ENCODE measurements at places on chromosomes 6 and 20.

DNA sequence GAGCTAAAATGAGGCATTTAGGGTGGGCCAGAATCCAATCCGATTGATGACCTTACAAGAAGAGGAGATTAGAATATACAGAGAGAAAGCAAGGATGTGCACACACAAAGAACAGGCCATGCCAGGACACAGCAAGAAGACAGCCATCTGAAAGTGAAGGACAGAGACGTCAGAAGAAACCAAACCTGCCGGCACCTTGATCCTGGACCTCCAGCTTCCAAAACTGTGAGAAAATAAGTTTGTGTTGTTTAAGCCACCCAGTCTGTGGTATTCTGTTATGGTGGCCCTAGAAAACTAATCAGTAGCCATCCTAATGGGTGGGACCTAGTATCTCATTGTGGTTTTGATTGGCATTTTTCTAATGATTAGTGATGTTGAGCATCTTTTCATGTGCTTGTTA lies 39.7 kb upstream of the ME1 start:
- no peak for DNase-seq

DNA sequence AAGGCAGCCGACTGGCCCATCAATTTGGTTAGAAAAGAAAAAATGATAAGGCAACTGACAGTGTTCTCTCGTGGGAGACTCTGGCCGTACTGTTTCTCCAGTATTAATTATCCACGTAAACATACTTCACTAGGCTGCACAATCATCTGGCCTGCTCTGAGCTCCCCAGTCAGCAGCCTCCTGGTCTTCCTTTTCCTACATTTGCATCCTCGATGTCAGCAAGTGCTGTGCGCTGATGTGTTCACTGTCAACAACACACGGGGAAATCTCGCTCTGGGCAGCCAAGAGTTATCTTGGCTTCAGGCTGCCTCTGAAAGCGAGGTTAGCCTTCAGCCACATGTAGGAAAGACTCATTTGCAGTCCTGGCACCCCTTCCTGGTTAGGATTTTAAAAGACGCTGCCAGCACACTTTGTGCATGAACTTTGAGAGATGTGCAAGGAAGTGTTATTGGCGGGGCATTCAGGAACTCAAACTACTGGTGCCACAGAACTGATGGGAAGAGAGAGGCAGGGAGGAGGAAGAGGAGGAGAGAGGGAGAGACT lies 460.5 kb upstream of the ARID1B start:
- no peak for DNase-seq

- no peak for DNase-seq
These were observed 29.1 kb upstream of the SCML4 start for GRCh38 chr6:107853230-107853629.

GRCh38 chr20:61497029-61497627 lies 245.1 kb downstream of the CDH4 start:
- DNase-seq = no peak

GRCh38 chr20:258963-259362 lies 1.4 kb downstream of the DEFB132 start:
- no peak for DNase-seq

GRCh38 chr20:50284811-50285375 lies 94.3 kb downstream of the CEBPB start:
- DNase-seq = no peak

GRCh38 chr20:9179867-9180266 lies 111.0 kb downstream of the PLCB4 start:
- DNase-seq = no peak

GRCh38 chr20:39961637-39962244 lies 727.3 kb downstream of the MAFB start:
- DNase-seq = no peak

DNA sequence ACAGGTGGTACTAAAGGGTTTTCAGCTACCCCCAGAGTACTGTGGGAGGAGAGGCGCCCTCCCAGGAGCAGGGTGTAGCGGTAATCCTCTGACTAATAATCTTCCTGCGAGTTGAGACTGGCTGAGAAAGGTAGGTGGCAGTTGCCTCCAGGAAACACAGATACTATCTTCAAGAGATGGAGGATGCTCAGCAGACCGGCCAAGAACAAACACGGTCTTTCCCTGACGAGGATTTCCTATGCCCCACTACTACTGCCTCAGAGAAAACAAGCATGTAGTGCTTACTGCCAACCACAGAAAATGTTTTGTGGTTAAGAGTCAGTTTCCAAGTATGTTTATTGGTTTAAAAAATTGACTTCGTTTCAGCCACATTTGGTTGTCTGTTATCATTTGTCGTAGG lies 26.8 kb downstream of the C6orf89 start:
- DNase-seq = no peak

DNA sequence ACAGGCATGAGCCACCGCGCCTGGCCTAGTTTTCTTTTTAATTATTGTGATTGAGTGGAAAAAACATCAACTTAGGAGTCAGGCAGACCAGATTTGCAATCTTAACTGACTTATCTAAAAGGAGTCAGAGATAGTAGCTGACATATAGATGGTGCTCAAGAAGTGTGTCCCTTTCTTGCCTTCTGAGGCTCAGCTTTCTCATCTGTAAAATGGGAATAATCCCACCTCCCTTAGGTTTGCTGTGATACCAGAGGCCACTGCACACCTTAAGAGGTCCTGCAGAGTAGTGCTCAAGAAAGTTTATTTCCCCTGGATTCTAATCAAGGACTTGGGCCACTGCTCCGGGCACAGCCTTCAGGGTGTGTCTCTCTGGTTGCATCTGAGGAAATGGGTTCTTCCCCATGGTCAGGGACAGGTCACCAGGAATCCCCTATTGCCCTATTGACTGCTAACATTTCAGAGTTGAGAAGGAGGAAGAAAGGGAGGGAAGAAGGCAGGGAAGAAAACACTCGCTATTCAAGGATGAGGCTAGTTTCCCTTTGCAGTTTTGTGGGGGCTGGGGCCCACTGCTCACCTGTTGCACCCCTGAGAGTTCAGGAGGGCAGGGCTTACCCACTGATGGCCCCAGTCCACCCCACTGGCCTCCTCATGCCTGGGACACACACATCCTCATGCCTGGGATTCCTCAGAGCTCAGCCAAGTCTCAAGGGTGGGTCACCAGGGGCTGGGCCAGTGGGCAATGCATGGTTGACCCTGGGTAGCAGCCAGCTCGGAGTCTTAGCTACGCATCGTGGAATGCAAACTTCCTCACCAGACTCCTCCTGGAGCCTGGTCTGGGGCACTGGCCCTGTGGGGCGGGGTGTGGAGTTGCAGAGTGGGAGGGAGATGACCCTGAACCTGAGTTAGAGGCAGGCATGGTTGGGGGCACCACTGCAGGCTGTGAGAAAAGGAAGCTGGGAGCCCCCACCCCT lies 21.2 kb downstream of the C6orf132 start:
- DNase-seq = no peak

GRCh38 chr20:48897305-48898010 lies 24.1 kb upstream of the ARFGEF2 start:
- no peak for DNase-seq

- no peak for DNase-seq
These were observed 45.3 kb upstream of the RAB32 start for GRCh38 chr6:146498309-146498708.

GRCh38 chr6:122408702-122409458 lies 9.4 kb downstream of the HSF2 start:
- DNase-seq = no peak

DNA sequence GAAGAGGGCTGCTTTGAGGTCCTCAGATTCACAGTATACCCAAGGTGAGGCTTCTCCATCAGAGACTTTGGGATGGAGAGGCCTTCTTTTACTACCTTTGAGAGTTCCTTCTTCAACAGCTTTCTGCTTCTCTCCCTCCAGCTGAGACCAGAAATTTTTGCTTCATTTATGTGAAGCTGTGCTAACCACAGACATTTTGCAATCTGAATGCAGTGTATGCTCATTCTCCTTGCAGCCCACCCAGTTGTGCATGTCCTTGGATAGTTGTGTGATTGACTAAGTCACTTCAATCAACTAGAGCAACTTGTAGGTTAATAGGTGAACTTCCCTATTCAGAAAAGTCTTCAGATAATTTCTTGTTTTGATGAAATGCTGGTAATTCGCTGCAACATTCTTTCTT lies 20.1 kb downstream of the DCBLD1 start:
- DNase-seq = no peak

GRCh38 chr20:3068075-3068474 lies 3.3 kb upstream of the OXT start:
- no peak for DNase-seq

- no peak for DNase-seq
These were observed 54.9 kb upstream of the FRMD1 start for GRCh38 chr6:168133687-168134559.

DNA sequence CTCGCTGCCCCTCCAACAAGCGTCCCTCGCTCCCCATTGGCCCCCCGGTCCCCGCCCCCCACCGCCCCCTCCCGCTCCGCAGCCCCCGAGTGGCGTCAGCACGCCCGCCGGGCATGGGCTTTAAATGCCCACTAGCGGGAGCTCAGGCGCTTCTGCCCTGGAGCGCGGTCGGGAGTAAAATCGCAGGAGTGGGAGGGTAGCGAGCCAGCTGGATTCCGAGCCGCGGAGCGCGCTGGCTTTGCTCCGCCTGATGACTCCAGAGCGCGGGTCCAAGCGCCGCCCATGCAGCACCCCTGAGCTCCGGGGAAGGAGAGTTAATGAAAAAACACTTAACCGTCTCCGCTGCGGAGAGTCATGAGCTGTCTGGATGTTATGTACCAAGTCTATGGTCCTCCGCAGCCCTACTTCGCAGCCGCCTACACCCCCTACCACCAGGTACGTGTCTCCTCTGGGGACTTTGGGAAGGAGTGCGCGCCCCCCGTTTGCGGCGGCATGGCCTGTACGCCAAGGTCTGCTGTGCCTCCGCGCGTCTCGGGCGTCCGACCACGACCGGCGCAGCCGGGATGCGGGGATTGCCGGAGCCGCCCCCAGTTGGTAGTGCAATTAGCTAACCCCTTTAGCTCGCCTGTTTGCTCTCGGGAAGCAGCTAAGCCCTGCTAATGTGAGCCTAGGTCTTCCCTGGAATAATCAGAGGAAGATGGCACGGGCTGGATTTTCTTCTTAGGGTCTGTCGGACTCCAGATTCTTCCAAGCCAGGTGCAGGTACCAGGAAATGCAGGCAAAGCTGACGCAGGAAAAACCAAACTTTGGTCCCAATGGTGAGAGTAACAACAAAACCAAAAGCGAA lies at the start of gene VGLL2:
TSS of gene VGLL2 (plus strand) at position 149 of the 847 bp plus-strand sequence. CDS start at position 355, 206 bp downstream.
- no peak for DNase-seq

GRCh38 chr6:143015300-143015706 lies 45.4 kb upstream of the AIG1 start:
- DNase-seq = no peak

- no peak for DNase-seq
These were observed 71.9 kb downstream of the TBC1D7 start for GRCh38 chr6:13256266-13257001.

- DNase-seq = no peak
These were observed 5.7 kb downstream of the HELZ2 start for GRCh38 chr20:63568170-63568981.

- no peak for DNase-seq
These were observed 26.1 kb upstream of the JAG1 start for GRCh38 chr20:10699941-10700340.

GRCh38 chr6:94645191-94645590 lies 932.1 kb upstream of the MANEA start:
- no peak for DNase-seq

- DNase-seq = no peak
These were observed 3.6 kb upstream of the CCN2 start for GRCh38 chr6:131954775-131955107.

GRCh38 chr6:159108426-159108985 lies 60.7 kb upstream of the FNDC1 start:
- no peak for DNase-seq

DNA sequence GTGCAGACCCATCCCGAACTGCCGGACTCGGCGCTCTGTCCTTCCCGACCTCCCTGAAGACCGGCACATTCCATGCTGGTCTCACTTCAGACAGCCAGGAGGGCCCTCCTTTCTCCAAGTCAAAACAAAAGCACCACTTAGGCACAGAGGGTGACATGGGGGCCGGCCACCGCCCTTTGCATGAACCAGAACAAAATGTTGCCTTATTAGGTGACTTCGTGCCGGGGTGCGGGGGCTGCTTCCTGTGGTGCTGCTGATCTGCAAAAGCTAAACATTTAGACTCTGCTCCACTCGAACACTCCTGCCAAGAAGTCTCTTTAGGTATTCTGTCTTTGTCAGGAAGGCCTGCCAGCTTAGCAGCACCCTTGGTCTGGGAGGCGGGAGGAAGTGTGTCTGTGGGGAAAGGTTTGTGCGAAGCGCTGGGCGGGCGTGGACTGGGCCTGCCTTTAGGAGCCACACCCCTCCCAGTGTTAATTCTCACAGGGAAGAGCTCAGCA lies 133.8 kb downstream of the SMOC2 start:
- DNase-seq = no peak

- no peak for DNase-seq
These were observed 17.5 kb downstream of the FRMD1 start for GRCh38 chr6:168061269-168062210.

GRCh38 chr6:107235007-107235406 lies 119.7 kb upstream of the BEND3 start:
- DNase-seq = no peak

- DNase-seq = no peak
These were observed 94.8 kb downstream of the MBOAT1 start for GRCh38 chr6:20117474-20117873.

DNA sequence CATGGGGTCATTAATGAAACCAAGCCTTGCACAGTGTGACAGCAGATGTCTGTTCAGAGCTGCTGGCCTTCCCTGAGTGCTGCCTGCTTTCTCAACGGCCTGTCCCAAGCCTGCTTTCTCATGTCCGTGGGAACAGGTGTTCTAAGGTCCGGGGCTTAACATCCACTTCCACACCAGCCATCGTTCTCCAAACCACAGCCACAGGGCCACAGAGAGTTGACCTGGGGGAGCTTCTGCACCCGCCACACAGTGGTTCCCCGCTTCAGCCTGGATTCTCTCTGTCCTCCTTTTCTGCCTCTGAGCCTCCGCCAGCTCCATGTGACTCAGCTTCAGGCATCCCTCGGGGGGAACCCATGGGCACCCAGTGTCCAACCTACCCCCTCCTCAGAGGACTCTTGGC lies 26.9 kb upstream of the PPP1R3G start:
- DNase-seq = no peak

GRCh38 chr6:33758815-33759216 lies 12.1 kb upstream of the IP6K3 start:
- no peak for DNase-seq

- no peak for DNase-seq
These were observed 11.5 kb upstream of the PREX1 start for GRCh38 chr20:48839154-48839917.

DNA sequence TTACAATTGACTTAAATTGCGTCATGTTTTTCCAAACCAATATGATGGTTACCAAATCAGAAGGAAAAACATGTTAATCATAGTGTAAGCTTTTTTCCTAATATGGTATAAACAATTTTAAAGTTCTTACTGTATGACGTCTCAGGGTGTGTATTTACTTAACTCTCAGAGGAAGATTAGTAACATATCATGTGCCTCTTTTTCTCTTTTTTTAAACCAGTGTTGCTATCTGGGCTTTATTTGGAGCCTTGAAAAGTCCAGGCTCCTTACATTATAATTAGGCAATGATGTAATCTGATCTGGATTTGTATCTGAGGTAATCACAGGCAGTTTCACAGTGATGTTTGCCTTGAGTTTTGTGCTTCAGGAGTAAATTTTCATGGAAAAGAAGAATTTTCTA lies 20.4 kb upstream of the RAB23 start:
- DNase-seq = no peak

All from esophagus squamous epithelium (tissue), 5 donors.